ENCODE measurements at places on chromosomes 5 and 9. TPM values are rescaled to one million over a fixed set of nuclear protein-coding genes. Genes with fewer than 3 reads are reported as not detected.

DNA sequence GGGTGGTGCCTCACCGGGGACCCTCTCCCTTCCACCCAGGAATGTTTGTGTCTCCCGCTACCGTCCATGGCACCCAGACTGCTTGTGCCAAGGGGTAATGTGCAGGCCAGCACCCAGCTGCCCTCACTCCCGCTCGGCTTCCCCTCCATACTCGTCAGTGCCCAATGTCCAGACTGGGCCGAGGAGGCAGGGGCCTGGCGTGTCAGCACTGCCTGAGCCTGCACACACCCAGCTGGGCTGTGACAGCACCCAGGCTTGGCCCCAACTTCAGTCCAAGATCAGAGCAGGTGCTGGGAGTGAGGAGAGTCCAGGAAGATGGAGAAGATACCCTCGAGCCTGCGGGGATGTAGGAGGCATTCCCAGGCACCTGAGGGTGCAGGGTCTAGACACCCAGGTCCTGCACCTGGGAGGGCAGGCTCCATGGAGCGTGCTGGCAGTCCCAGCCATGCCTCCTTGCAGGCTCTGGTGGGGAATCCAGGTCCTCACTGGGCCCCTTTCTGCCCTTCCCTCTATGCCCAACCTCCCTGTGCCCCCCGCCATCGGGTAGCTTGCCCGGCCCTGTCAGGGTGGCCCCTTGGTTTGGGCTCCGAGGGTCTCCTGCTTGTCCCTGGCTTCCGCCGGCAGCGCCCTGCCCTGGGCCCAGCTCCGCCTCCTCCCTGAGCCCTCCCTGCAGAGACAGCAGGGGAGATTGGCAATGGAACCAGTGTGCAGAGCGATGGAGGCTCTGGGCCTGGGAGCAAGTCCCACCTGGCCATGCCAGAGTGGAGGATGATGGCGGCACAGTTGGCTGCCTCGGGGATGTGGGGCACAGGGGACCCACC, 250.8 kb upstream of the EDIL3 start:
- no peak overlapping the region for H3K27ac ChIP-seq
- H3K4me3 ChIP-seq, result no peak overlapping the region
- no peaks in the 10 kb centered on the region for H3K36me3 ChIP-seq

DNA sequence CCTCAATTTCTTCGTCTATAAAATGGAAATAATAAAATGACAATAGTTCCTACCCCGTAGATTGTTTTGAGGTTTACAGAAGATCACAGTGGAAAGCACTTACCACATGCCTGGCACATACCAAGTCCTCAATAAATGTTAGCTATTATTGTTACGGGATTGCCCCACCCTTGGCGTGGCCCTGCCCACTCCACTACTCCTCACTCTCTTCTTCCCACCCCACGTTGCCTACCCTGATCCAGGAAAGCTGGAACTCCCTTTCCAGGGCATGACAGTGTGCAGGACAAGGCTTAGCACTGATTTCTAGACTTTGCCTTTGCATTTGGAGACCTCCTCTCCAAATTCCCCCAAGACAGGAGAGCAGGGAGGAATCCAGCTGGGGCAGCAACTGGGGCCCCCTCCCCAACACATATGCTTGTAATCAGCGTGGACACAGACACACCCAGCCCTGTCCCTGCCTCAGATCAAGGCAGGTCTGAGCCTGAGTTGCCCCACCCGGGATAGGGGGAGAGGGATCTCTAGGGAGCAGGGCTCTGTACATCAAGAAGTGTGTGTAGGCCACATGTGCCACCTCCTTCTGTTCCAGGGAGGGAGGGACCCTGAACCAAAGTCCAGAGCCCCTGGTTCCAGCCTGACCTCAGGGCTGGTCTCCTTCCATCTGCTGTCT, 6.7 kb downstream of the SLC4A9 start:
- no peaks in the 10 kb centered on the region for H3K4me1 ChIP-seq
- DNase-seq, result no peak
- no peak overlapping the region for H3K4me3 ChIP-seq
- no peak overlapping the region for H3K27ac ChIP-seq

DNA sequence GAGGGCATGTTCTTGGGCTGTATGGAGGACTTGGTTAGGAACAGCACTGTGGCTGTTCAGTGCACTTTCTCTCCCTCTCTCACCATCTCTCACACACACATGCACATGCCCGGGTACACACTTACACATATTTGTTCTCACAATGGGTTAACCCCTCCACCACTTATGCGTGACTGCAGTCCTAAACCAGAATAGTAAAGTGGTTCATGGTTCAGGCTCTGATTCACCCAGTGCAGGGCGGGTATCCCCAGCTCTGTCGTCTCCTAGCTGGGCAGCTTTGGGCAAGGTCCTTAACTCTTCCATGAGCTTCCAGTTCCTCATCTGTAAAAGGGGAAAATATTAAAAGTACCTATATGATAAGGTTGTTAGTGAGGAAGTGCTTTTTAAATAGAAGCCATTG, 45.3 kb upstream of the GALNT10 start:
- no peak overlapping the region for H3K27ac ChIP-seq
- no peak for DNase-seq
- H3K4me3 ChIP-seq, result no peak overlapping the region

DNA sequence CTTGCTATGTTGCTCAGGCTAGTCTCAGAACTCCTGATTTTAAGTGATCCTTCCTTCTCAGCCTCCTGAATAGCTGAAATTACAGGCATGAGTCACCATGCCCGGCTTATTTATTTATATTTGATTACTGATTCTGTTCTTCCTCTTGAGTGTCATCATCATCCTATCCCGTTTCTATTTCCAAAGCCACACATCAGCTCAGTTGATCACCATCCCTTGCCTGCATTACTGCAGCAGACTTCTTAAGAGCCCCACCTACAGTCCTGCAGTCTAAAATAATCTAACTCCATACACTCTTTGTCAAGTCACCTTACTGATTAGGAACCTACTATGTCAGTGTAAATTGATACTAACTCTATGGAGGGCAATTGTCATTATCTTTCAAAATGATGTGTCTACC, 138.9 kb upstream of the RAI14 start:
- no peak overlapping the region for H3K27ac ChIP-seq
- no peaks in the 10 kb centered on the region for H3K36me3 ChIP-seq
- H3K27me3 ChIP-seq, result no peaks in the 10 kb centered on the region

GRCh38 chr5:11857391-11857790, 46.9 kb downstream of the CTNND2 start:
- no peaks in the 10 kb centered on the region for H3K27me3 ChIP-seq
- no peaks in the 10 kb centered on the region for H3K4me1 ChIP-seq
- no peak for DNase-seq
- H3K36me3 ChIP-seq, result no peaks in the 10 kb centered on the region
- no peak overlapping the region for H3K27ac ChIP-seq
- no peak overlapping the region for H3K4me3 ChIP-seq

DNA sequence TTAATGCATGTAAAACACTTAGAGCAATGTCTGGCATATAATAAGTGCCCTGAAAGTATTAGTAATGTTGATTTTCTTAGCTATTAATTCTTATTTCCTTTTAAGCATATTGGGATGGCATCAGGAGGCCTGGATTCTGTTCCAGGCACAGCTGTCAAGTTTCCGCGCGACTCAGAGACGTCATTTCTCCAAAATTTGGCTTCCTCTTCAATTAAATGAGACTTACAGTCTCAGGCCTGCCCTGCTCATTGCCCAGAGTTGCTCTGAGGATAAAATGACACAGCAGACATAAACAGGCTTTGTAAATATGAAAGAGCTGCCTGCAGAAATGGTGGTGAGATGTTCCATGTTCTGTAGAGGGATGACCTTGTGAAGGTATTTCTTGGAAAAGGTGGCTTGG, 159.8 kb upstream of the GLRA1 start:
- H3K36me3 ChIP-seq, result no peaks in the 10 kb centered on the region
- H3K27me3 ChIP-seq, result no peaks in the 10 kb centered on the region
- H3K4me1 ChIP-seq, result no peaks in the 10 kb centered on the region

DNA sequence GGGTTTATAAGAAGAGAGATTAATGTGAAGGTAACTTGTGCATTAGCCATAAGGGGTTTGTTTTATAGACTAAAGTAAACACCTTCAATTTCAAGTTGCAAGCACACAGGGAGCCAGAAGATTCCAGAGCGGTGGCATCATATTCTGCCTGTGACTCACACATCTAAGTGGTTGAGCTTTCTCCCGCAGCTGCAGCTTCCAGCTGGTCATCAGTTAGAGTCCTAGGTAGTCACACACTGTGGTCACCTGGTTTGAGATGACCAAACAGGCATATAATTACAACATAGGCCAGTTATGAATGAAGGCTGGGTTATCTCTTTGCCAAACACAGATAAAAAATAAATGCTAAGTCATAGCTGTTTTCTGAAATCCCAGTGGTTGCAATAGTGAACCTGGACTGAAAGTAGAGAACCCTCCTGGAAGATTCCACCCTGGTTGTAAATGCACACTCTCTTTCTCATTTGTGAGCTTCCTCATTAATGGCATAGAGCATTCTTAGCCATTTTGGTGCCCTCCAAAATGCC, 171.3 kb downstream of the GDNF start:
- no peak overlapping the region for H3K4me3 ChIP-seq
- no peaks in the 10 kb centered on the region for H3K36me3 ChIP-seq
- H3K27ac ChIP-seq, result peak overlapping the region; percentile 58
- peak; percentile 54 for DNase-seq
- no peaks in the 10 kb centered on the region for H3K27me3 ChIP-seq

- no peak overlapping the region for H3K27ac ChIP-seq
- H3K27me3 ChIP-seq, result no peaks in the 10 kb centered on the region
- no peak overlapping the region for H3K4me3 ChIP-seq
- DNase-seq, result no peak
Measured at GRCh38 chr9:98603821-98604383, 104.8 kb downstream of the GABBR2 start.

GRCh38 chr5:41695920-41696582, 174.2 kb downstream of the OXCT1 start:
- H3K27ac ChIP-seq, result no peak overlapping the region
- H3K4me3 ChIP-seq, result no peak overlapping the region
- no peaks in the 10 kb centered on the region for H3K4me1 ChIP-seq
- no peaks in the 10 kb centered on the region for H3K27me3 ChIP-seq
- DNase-seq, result no peak

MSX2 gene
- 1.8 TPM for total RNA-seq

TPM2 gene
- total RNA-seq, result 716 TPM

NAIP gene
- total RNA-seq, result 4.7 TPM

EFNA5 gene
- total RNA-seq, result 42.1 TPM

MYOT gene
- total RNA-seq, result 11.2 TPM

INSL6 gene
- not detected for total RNA-seq

Data from heart right ventricle (tissue), 16 donors.